Activated CD4-positive, alpha-beta T cell treated with anti-CD3 and anti-CD28 coated beads, Interleukin-2, amount 50 U/mL, for 24 hours (primary cell): ENCODE measurements at places on chromosomes 12 and 14.

- no peak for DNase-seq
Measured at GRCh38 chr12:99455350-99456035, 192.1 kb upstream of the GARIN6 start.

DNA sequence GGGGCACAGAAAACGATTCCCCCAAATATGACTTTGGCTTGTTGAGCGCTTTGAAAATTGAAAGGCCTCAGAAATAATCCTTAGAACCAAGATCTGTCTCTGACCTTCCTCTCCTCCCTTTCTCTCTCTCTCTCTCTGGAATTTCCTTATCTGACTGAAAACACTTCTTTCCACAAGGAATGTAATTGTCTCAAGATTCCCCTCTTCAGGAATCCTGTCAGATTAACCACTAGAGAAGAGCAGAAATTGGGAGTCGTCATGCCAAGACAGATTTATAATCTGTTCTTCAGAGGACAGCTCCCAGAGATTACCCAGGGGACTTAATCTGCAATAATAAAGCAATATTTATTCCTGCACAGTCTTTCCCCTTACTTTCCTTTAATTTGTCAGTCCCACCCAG lies 317.6 kb downstream of the ACSS3 start:
- DNase-seq: no peak

DNA sequence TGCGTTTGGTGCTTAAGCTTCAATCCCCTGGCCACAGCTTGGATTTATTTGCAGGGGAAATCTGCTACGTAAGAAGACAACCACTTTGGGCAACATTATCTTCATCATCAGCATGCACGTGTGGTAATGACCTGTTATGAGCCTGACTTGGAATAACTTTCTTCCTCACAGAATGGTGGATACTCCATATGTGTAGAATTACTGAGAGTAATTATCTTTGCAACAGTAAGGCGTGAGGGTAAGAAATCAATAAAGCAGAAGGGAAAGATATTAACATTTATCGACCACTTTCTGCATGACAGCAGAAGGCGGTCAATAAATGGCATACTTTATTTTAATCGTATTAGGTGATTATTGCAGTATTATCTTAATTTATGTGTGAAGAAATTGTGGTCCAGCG lies 152.7 kb downstream of the RGS6 start:
- DNase-seq: no peak

DNA sequence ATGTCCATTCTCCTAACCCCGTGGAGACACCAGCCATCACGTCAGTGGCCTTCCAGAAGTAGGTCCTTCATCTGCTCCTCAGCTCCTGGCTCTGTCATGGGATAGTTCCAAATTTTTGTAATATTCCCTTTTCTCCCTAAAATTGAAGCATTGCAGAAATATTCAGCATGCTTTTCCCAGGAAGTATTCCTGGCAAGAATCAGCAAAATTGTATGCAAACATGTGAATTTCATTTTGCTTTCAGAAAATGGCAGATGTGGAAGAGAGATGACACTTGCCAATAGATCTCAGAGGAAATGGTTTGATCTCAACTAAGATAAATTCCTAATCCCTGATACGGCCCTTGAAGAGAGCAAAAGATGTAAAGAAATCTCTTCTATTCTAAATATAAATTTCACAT lies 298.9 kb downstream of the ITPR2 start:
- no peak for DNase-seq

- no peak for DNase-seq
Measured at GRCh38 chr14:70822530-70823185, 13.3 kb upstream of the MAP3K9 start.

DNA sequence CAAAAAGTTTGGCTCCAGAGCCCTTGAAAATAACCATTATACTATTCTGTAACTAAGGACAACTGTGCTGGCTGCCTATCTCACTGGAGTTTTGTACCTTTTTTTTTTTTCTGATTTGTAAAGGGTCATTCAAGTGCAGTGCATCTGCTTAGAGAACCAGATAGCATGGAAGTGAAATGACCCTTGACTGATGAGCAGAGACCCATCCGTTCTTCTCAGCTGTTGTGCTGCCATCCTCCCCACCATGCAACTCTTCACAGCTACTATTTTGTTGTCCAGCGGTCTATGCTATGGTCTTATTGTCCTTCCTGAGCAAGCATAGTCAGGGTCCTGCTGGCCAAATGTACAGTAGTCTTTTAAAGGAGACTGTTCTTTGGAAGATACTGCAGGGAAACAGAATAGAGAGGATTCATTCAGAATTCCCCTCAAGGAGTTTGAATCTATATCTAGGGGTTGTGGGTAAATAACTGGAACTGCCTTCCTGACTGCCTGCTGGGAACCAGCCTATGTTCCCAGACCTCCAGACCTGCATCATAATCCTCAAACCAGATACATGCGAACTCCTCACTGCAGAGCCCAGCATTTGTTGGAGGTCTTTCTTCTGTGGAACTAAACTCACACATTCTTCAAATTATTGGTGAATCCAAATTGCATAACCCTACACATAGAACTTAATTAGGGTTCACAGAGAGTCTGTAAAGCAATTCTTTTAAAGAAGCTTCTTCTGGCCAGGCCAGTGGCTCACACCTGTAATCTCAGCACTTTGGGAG lies 41.1 kb downstream of the GPR19 start:
- DNase-seq: no peak

DNA sequence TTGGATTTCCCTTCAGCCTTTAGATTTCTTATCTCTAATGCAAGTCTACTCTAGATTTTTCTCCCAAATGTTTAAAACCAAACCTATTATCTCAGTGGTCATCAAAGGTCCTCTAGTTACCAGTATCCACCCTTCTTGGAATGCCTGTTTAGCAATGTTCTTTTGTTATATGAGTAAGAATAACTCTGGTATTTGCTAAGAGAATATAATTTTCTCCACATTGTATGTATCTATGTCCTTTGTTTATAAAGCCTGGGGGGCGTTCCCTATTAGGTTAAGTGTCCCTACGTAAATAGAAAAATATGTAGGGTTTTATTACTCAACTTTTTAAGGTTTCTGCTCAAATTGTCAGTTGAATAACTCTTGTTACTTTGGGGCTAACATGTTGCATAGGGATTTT lies 27.3 kb downstream of the PPM1A start:
- no peak for DNase-seq

DNA sequence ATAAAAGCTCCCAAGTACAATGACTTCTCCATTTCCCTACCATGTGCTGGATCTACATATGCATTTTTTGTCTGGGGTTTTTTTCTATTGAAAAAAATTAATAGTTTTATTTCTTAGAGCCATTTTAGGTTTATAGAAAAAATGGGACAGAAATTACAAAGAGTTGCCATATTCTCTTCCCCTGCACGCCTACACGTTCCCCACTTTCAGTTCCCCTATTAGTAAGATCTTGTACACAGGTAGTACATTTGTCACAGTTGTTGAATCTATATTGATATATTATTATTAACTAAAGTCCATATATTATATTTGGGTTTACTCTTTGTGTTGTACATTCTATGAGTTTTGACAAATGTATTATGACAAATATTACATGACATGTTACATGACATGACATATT lies 35.7 kb downstream of the SIX6 start:
- DNase-seq: no peak

DNA sequence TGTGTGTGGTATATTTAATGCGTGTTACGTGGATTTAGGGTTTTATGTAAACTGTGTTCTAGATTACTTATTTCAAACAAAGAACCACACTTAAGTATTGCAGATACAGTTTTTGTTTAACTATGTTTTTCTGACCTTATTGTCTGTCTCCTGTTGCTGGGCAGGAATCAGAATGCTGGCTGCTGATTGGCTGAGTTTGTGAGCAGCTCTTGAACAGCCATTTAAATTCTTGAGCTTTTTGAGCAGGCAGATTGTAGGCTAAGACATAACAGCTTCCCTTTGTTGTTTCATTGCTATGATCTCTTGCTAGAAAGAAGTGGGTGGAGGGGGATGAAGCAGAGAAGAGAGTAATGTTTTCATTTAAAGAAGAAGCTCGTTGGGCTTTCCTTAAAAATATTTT lies 52.2 kb downstream of the ATF7IP start:
- DNase-seq: peak; percentile 45

- no peak for DNase-seq
Measured at GRCh38 chr12:43883311-43883710, 47.4 kb downstream of the TMEM117 start.

- no peak for DNase-seq
Measured at GRCh38 chr14:37579274-37579673, 15.8 kb downstream of the FOXA1 start.

DNA sequence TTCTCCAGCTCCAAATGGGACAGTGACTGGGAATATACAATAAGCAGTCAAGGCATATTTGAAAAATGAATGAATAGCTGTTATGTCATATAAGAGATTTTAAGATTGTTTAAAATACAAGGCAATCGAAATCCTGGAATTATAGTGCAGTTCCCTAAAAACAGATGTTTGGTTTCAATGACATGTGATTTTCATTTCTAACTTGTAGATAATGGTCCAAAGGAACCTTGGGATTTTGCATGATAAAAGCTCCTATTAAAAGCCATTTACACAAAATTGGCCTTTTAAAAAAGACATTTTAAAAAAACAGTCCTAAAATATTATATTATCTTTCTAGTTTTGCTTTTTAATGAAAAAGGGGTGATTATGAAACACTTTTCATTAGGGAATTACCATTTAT lies 905.1 kb downstream of the GALC start:
- DNase-seq: no peak

- DNase-seq: no peak
Measured at GRCh38 chr12:7994731-7995205, 37.7 kb upstream of the FOXJ2 start.

- DNase-seq: no peak
Measured at GRCh38 chr12:119843100-119843499, 34.0 kb downstream of the CIT start.

- DNase-seq: no peak
Measured at GRCh38 chr12:31031951-31032335, 41.7 kb upstream of the DDX11 start.

- DNase-seq: no peak
Measured at GRCh38 chr12:124896461-124896860, 18.0 kb downstream of the UBC start.

- no peak for DNase-seq
Measured at GRCh38 chr14:68670359-68670715, 122.5 kb downstream of the ZFP36L1 start.

DNA sequence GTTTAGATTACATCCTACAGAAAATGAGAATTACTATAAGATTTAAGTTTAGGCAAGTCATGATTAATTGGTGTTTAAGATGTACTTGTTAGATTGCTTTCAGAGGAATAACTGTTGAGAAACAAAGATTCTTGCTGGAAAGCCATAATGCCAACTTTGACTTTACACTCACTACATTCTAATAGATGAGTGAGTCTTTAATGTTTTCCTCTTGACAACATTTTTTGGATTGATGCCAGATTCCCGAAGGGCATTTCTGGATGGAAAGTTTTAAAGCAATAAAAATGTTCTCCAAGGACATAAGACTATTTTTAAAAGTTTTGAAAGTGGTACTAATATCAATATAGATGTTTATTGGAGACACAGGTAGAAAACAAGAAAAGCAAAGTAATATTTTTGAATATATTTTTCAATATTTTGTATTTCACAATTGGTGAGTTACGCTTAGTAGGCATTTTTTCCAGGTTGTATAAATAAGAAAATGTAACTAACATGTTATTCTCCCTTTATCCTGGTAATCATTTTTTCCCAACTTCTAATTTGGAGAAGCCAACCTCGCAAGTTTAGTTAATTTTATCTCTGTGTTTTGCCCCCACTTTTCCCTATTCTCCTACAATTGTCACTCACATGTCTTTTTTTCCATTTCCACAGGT lies 307.3 kb downstream of the CEP128 start:
- DNase-seq: no peak

DNA sequence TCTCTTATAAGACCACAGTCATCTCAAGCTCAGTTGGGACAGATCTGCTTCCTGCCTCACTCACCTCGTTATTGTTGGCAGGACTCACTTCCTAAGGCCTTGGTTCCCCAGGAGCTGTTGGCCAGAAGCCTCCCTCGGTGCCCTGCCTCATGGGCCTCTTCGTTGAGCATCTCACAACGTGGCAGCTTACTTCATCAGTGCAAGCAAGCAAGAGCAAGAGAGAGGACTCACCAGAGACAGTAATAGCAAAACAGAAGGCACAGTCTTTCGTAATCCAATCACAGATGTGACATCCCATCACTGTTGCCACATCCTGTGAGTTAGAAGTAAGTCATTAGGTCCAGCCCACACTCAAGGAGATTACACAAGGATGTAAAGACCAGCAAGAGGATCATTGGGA lies 5.1 kb upstream of the NUMB start:
- peak; percentile 14 for DNase-seq

- DNase-seq: no peak
Measured at GRCh38 chr14:104726600-104727451, 2.8 kb downstream of the ADSS1 start.

GRCh38 chr14:59331217-59331616 lies 134.0 kb downstream of the GPR135 start:
- DNase-seq: no peak

GRCh38 chr14:60222820-60223219 lies 26.2 kb upstream of the PPM1A start:
- no peak for DNase-seq

DNA sequence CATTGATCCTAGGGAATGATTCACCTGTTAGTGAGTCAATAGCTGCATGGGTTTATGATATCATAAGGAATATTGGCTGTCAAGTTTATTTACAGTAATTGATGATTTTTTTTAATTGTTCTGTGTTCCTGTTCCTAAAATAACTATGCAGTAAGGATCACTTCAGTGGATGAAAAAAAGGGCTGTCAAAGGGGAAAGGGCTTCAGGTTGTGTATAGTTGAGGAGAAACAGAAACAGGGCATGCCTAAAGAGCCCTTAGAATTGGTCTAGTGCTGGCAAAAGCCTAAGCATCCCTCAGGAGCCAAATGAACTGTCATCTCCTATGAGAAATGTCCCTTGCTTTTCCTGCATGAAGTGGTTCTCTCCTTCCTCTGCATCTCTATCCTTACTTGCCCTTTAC lies 444.9 kb downstream of the RMST start:
- no peak for DNase-seq

GRCh38 chr14:93916498-93916897 lies 10.6 kb upstream of the FAM181A start:
- no peak for DNase-seq

DNA sequence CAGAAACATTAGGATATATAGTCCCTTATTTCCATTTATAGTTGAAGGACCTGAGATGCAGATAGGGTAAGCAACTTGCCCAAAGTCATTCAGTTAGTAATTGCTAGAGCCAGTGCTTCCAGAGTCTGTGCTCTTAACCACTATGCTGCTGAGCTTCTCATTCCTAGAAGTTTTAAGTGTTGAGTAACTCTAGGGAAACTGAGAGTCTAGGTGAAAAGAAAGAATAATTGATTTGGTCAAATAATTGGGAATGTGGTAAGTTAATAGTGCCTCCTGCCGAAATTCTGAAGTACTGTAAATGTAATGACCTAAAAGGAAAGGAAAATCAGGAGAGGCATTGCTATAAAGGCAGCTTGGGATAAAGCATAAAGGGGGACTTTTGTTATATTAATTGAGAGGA lies 14.1 kb downstream of the PYROXD1 start:
- no peak for DNase-seq

GRCh38 chr14:88535149-88535548 lies 19.7 kb downstream of the PTPN21 start:
- no peak for DNase-seq
